ENCODE measurements at places on chromosomes 3 and 15.

- DNase-seq: no peak
Measured at GRCh38 chr3:125337506-125337905, 37.6 kb downstream of the ZNF148 start.

- DNase-seq: no peak
Measured at GRCh38 chr15:66298803-66299251, 5.5 kb downstream of the DIS3L start.

DNA sequence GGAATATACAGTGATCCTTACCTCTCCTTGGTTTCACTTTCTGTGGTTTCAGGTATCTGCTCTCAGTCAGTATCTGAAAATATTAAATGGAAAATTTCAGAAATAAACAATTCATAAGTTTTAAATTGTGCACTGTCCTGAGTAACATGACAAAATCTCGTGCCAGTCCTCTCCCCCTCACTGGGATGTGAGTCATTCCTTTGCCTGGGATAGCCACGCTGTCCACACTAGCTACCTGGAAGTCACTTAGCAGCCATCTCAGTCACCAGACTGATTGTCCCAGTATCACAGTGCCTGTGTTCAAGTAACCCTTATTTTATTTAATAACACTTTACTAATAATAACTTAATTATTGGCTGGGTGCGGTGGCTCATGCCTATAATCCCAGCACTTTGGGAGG is 15.3 kb upstream of the KLHL25 start:
- DNase-seq: no peak

- DNase-seq: no peak
Measured at GRCh38 chr3:71089271-71089847, 494.2 kb downstream of the FOXP1 start.

DNA sequence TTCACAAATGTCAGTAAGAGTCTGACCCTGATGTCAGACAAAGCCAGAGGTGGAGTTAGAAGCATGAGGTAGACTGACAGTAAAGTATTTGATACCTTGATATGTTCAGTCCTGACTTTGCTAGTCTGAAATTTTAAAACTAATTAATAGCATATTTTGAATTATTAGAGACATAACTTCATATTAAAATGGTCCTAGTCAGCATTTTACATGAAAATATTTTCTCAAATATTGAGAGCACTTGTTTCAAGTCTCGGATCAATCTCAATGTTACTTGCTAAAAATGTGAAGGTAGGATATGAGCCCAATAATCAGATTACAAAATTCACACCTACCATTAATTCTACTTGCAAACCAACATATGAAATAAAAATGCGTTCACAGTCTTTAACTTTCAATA is 58.1 kb upstream of the TTC14 start:
- DNase-seq: no peak

DNA sequence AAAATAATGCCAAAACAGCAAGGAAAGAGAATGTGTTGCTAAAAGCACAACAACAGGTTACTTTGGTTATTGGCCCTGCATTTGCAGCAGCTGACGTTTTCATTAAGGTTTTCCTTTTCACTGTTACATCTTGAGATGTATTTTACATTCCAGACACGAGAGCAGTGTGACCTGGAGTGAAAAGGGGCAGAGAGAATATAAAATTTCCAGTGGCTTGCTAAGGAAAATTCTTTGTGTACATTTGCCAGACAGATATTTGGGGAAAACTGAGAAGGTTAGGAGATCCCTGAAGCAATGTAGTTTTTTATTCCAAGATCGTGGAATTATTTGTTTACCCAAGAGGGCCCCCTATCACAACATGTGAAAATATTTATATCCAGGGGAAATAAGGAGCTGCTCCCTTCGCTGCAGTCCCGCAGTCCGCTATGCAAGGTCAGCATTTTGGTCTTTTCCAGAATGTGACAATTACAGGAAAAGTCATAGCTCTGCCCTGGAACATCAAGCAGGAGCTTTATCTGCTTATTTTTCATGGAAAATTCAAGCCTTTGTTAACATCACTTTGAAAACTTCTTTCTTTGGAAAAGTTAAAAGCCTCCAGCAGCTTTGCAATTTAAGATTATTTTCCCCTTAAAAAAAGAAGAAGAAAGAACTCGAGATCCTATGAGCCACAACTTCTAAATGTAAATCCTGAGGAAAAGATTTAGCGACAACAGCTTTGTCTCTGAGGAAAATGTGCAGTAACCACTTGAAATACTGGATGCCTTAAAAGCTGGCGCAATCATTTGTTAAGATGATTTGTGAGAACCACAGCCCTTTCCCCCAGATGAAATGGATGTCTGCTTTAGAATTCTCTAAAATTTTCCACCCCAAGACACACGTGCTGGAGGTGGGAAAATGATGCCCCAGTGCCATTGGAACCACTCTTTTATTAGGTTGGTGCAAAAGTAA is 256.4 kb upstream of the TPM1 start:
- DNase-seq: no peak

DNA sequence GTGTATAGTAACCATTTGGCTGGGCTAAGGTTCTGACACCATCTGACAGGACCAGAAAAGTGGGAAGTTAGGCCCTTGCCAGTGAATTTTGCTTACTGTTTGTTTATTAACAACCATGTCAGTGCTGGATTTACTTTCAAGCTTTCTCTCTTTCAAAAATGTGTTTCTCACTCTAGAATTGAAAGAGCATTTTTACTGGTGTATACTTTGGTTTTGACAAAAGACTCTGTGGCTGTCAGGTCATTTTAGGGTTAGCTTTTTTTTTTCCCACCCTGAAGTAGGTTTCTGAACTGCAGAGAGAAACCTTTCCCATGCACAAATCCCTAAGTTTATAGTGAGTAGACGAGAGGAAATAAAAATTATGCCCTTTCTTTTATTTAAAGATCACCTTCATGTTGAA is 230.0 kb upstream of the TBC1D5 start:
- no peak for DNase-seq

DNA sequence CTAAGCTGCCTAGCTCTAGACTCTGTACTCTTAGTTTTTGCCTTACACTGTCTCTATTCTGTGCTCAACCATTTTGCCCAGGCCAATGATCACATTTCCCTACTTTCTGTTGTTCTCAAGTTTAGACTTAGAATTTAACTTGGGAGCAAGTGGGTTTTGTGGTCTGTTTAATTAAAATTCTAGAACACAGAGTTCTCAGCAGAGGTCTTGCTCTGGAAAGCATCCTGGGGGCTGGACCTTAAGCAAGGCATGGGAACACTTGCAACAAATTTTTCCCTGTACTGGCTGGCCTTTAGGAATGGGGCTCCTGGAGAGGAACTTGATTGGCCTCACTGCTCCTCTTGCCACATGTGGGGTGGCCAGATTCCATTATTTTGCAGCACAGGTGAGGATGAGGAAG is 236.3 kb upstream of the LRTM1 start:
- DNase-seq: no peak

DNA sequence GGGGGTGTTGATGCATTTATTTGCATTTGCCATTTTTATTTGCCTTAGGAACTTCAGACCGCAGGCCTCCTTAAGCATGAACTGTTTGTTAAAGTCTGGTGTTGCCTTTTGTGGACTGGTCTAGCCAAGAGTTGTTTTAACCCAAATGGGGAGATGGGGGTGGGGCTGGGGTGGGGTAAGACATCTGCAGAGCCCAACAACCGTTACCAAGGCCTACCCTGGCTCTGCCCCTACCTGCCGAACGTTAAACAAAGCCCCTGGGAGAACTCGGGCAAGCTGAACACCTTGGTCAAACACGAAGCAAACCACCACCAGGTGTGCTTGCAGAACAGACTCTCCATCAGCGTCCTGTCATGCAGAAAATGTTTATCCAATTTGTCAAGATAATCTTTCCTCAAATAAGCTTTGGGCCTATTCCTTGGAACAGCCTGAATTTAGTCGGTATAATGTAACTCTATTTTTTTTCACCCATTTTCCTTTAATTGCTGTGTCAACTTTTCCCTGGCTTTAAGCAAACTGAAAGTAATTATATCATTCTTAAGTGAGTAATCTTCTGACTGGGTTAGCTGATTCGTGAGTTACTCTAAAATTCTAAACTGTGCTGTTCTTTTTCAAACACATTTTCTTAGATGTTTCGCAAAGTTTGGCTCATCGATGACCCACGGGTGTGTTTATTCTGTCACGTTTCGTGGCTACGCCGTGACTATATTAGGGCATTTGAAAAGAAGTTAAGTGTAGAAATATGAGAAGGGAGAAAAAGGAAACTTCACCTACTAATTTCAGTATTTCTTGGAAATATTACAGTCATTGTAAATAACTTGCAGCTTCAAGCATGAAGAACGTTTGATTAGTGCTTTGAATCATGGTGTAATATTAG is 127.6 kb downstream of the SOX2 start:
- no peak for DNase-seq

DNA sequence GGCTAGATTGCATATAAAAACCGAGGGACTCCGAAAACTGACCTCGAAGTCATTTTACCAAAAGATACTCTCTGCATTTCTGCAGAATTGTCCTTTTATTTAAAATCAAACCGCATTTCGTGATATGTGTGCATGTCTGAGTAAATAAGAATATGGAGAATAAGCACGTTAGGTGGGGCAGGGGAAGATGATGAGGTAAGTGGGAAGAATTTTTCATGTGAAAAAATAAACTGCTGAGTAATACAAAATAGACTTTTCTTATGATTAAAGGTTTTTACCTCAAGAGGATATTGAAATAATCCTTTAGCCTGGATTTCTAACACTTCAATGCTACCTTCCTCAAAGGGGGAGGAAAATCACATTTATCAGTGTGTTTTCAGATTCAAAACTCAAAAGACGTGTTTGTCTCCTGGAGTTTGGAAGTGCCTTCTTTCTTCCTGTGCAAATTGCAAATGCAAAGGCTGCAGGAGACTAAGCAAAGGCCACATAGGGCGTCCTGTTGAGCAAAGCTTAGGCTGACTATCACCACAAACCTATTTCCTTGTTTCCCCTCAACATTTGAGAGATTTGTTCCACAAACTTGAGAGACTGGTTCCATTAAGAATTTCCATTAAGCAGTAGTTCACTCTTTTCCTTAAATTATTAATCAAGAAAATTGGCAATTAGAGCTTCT is 813.5 kb downstream of the MCTP2 start:
- no peak for DNase-seq

GRCh38 chr15:41955807-41956525 is 16.4 kb downstream of the EHD4 start:
- no peak for DNase-seq

GRCh38 chr3:35549690-35550089 is 89.6 kb upstream of the ARPP21 start:
- no peak for DNase-seq

GRCh38 chr3:49171119-49171774 is at the start of gene KLHDC8B:
Gene KLHDC8B, plus strand, starts transcription at chr3:49171598. Its CDS starts 1,172 bp downstream, at chr3:49172770.
- peak; percentile 88 for DNase-seq

- no peak for DNase-seq
Measured at GRCh38 chr15:97504031-97504792, 456.3 kb upstream of the ARRDC4 start.

- DNase-seq: no peak
Measured at GRCh38 chr3:147412917-147413685, 3.9 kb downstream of the ZIC1 start.

GRCh38 chr3:55337641-55338180 is 149.4 kb downstream of the WNT5A start:
- no peak for DNase-seq

- DNase-seq: peak; percentile 26
Measured at GRCh38 chr3:192130534-192131132, 596.7 kb downstream of the FGF12 start.

- DNase-seq: no peak
Measured at GRCh38 chr3:137771401-137772213, 7.5 kb downstream of the SOX14 start.

GRCh38 chr3:120642368-120642948 is 39.6 kb downstream of the HGD start:
- DNase-seq: no peak

DNA sequence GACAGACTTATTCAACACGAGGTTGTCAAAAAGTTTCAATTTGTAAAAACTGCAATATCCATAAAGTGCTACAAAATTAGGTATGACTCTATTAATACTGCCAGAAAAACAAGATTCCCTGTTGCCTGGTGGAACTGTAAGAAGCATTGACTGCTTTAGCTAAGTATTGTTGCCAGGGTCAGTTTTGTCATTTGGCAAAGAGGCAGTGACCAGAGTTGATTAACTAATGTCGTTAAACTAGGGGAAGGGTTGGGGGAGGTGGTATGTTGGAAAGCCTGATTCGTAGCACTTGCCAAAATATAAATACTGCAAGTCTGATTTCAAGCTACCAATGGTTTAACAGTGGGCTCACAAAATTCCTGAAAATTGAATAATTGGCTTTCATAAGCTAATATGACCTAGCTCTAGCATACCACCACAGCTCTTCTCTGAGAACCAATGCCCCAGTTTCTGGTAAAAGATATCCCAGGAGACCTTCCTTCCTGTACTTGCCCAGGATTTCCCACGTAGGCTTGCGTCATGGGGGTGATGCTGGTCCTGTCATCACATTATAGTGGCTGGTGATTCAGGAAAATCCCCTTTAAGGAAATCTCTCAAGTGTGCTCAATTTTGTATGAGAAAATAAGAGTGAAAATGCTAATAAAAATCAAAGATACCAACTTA is 266.4 kb upstream of the TBC1D5 start:
- DNase-seq: no peak
